COR-L47 (cell line): ENCODE measurements at places on chromosomes 3 and 15.
A peak's percentile ranks its signal among the peaks of the same experiment; 100 is the strongest.

DNA sequence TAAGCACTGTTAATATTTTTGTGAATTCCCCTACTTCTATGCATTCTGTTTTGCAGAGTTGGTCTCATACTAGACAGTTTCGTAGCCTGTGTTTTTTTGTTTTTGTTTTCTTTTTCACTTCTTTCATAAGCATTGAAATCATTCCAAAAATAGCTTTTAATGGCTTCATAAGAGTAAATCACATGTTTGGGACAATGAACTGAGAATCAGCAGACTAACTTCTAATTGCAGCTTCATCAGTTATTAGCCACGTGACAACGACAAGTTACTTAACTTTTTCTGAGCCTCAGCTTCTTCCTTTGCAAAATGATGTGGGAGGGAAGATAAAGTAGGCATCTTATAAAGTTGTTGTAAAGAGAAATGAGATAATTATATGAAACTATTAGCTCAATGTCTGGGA, 124.8 kb downstream of the LIPC start:
- DNase-seq: no peak

DNA sequence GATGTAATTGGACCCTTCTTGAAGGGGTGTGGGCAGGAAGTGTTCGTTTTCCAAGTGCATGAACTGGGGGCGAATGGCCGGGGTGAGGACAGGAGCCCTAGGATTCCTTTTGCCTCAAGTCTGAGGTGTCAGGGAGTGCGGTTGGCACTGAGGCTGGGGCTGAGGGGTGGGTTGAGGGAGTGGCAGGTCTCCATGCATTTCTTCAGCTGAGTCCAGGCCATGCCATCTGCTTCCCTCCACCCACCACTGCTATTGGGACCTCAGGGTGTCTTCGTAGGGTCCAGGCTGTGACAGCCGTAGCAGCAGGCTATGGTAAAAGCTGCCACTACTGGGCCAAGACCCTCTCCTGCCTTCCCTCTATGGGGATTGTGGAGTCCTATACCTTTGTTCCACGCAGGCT, 25.6 kb upstream of the TSPAN3 start:
- no peak for DNase-seq

DNA sequence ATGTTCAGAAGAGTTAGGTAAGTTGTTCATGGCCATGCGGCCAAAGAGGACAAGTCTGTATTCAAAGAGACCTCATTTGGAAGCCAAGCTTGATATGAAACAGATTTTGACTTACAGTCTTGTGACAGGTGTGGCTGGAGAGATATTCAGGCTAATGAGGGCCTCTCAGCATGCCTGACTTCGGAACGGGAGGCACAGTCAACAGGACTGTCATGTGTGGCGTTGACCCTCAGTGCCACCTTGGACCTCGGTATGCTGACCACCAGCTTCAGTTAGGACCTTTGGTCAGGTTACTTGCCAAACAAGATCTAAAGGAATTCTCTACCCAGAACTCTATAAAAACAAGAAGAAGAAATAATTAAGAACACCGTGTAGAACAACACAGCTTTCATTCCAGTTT, 124.1 kb downstream of the CHST2 start:
- no peak for DNase-seq

DNA sequence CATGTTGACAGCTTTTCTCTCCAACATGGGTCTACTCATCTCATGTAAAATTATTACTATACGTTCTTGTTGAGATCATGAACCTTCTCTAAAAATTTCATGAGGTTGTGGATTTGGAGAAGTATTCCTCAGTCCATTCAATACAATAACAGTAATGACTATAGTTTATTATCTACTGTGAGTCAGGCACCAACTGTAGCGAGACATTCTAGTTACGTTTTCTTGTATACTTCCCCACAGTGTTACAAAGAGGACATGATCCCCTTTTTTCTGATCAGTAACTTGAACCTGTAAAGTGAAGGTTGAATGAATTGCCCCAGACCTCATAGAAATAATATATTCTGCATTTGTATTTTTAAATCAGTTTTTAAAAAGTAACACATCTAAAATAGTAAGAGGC, 76.4 kb downstream of the AKAP13 start:
- DNase-seq: no peak

- DNase-seq: no peak
These were observed 20.4 kb downstream of the PLXND1 start for GRCh38 chr3:129585949-129586657.

DNA sequence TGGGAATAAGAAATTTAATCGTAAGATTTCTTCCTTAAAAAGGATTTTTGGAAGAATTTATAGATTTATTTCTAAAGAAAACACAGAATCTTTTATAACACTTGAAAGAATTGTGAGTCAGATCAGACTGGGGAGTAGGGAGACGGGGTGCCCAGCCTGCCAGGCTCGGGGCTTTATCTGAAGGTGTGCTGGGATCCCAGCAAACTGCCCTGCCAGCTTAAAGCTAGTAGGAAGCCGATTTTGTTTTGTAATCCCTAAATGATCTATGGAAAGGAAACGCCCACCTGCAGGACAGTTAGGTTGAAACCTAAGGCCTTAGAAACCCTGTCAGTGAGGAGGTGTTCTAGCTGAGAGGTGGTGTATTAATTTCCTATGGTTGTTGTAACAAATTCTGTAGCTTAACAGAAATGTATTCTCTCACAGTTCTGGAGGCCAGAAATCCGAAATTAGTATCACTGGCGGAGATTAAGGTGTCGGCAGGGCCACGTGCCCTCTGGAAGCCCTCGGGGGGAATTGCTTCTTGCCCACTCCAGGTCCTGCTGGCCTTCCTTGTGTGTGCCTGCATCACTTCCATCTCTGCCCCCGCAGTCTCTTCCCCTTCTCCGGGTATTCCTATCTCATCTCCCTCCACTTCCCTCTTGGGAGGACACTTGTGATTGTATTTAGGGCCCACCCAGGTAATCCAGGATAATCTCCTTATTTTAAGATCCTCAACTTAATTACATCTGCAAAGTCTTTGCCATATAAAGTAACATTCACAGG, 19.3 kb upstream of the RAB6B start:
- DNase-seq: no peak

- DNase-seq: peak; percentile 17
These were observed 242.1 kb upstream of the TLE3 start for GRCh38 chr15:70339571-70340493.

DNA sequence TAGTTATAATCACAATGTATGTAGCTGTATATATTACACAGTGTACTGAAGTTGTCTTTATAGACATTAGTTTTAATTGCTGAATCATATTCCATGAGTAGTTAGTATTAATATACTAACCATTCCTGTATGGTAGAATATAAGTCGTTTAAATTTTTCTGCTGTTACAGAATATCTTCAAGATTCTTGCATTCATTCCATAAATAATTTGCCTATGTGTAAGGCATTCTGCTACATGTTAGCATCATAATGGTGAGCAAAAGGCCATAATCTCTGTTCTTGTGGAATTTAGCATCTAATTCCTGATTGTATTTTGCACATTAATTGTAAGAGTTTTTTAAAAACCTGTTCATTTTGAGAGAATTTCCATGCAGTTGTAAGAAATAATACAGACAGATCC, 14.1 kb downstream of the GYG1 start:
- no peak for DNase-seq

DNA sequence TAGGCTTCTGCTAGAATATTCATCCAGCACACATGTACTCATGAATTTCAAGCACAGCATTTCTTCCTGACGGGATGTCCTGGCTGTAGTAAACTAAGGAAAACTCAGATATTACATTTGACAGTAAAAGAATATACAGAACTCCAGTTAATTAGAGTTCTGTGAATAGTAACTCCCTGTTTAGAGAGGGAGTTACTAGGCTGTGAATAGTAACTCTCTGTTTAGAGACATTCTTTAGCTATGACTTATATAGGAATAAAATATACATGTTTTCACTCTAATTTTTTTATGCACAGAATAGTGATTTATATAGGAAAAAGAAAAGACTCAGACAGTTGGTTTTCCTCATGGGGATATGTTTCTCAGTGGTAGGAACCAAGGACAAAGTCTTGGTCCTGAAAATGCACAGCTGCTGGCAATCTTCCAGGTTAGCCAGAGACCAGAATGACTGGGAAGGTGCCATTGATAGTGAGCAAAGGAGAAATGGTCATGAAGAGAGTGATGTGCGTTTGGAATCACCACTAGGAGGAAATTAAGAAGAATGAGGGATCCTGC, 480.7 kb upstream of the THBS1 start:
- DNase-seq: no peak

GRCh38 chr3:72627271-72627670, 221.0 kb downstream of the SHQ1 start:
- no peak for DNase-seq

DNA sequence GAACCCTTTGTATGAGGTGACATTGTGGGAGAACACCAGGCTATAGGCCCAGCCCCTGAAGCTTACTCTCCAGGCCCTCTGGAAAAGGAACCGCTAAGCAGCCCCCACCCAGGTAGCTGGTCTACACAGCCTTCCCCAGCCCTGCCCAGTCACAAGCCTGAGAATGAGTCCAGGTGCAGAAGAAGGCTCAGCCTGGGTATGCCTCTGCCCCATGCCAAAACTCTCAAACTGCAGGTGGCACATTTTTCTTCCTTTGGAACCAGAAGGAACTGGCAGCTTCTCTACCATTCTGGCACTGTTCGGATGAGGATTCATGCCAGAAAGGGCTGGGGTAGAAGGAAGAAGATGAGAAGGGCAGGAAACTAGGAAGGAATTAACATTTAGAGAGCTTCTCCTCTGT, 23.7 kb upstream of the TBC1D21 start:
- DNase-seq: no peak

DNA sequence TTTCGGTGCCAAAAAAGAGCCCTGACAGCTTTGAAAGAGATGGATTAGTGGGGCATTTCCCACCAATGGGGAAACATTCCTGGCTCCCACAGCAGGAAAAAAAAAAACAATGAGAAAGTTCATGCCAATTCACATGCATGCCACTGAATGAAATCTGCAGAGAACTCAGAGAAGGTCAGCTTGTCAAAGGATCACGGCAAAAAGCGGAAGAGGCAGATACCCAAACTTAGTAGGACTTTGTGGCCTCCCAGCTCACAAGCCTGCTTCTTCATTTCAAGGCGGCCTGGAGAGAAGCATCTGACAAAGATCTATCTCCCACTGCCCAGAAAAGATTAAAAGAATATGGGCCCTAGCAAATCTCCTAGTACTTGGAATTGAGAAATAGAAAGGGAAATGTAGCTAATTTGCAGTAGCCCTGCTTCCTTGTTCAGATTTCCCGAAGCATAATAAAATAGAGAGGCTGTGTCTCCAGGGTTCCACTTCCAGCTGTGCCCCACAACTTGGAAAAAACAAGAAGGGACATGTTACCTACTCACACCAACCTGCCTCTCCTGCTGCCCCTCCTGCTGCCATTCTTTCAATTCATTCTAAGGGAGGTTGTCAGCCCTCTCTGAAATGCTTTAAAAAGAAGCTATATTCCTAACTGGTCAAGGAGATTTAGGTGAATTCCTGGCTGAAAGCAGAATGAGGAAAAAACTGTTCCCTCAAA, 170.4 kb downstream of the FHIT start:
- no peak for DNase-seq

- DNase-seq: no peak
These were observed 59.9 kb upstream of the PTX3 start for GRCh38 chr3:157376603-157377300.

DNA sequence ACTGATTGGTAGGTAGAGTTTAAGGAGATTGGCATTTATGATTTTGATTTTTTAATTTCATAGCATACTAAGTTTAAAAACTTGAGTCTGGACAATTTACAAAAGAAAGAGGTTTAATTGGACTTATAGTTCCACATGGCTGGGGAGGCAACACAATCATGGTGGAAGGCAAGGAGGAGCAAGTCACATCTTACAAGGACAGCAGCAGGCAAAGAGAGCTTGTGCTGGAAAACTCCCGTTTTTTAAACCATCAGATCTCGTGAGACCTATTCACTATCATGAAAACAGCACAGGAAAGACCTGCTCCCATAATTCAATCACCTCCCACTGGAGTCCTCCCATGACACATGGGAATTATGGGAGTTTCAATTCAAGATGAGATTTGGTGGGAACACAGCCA, 630.9 kb upstream of the NR2F2 start:
- no peak for DNase-seq

DNA sequence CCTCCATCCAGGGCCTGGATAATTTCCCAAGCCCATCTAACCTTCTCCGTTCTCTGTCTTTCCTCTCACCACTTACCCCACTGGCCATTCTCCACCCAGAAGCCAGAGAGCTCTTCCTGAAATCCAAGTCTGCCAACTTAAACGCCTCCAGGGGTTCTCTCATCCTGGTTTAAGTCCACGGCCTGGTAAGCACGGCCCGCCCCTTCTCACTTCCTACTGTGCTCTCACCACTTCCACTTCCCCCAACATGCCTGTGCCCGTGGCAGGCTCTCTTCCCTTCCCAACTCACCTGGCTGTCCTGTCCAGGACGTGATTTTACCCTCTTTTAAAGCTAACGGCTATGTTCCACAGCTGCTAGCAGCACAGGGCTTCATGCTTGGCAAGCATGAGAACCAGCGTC, 1.7 kb upstream of the CX3CR1 start:
- DNase-seq: no peak

DNA sequence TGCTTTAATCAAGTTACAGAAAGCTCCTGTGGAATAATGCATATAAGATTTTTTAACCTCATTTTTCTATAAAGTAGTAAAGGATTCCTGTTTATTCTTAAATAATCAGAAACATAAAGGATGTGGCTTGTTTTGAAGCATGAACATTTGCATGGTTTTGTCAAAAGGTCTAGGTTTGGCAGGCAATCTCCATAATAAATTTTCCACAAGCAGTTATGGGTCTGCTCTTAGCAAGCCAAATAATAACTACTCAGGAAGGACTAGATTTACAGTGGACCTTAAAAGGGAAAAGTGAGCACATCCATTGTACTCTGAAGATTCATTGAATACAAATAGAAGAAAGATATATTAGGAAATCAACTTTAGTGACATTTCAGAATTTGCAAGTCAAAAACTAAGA, 407.3 kb upstream of the CBLB start:
- no peak for DNase-seq

GRCh38 chr15:70376031-70376928, 278.6 kb upstream of the TLE3 start:
- DNase-seq: no peak

DNA sequence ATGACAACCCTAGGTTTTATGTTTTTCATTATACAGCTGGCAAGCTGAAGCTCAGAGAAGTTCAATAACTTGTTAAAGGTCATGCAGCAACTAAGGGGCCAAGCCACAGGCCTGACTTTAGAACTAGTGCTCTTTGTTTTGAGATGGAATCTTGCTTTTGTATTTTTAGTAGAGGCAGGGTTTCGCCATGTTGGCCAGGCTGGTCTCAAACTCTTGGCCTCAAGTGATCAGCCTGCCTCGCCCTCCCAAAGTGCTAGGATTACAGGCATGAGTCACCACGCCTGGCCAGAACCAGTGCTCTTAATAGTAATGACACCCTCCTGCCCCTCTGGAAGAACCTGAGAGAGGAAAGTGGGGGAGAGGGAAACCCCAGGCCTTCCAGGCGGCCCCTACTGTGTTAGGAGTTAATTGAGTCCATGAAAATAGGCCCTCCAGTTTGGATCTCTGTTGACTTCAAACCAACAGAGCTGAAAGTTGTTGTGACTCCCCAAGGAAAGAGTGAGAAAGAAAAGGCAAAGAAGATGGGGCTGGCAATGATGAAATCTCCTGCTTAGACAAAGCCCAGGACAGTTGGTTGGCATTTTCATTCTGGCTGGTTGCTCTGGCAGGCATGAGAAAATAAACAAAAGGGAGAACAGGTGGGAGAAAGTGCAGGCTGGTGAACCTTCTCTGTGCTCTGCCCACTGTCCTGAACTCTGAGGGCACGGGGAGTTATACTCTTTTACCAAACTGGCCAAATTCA, 3.6 kb upstream of the PRRT3 start:
- no peak for DNase-seq
